ENCODE measurements at places on chromosomes 16 and 17.

GRCh38 chr16:83802554-83803205, 5.1 kb upstream of the HSBP1 start:
- no peak for DNase-seq

DNA sequence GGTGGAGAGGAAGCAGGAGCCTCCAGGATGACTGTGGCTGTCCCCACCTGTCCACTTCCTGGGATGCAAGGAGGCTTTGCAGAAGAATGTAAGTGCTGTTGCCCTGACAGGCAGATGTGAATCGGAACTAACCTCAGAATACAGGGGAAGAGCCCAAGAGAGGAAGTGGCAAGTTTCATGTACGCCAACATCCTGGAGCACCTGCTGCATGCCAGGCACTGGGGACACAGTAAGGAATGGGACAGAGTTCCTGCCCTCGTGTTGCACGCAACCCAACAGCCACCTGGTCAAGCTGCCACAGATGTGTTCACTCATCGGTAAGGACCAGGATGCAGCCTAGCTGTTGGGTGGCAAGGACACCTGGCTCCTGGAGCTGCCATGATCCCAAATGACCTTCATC, 98.6 kb upstream of the RPL38 start:
- no peak for DNase-seq

DNA sequence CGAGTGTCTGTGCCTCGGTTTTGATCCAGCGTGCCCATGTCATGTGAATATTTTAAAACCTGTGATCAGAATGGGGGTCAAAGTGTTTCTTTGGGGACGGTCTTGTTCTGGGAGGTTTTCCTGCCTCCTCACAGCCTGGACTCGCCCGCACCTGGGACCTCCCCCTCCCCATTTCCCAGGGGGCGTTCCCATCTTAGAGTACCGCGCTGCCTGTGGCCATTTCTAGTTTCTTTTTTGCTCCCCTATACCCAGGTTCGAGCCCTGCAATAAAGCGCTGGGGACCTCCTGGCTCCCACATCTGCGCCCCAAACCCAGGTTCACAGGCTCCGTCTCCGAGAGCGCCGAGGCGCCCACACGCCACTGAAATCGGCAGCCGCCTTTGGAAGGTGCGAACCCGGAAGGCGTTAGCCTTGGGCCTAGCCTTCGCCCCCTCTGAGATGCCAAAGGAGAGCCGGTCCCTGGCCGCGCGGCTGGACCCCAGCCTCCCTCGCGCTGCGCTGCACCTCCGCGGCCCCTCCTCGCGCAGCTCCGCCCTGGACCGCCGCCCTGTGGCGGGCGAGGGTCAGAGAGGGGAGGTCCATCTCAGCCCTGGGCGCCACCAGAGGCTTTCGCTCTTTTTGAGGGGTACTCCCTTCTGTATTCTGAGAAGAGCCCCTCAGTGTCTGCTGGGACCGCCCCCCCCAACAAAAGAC, 1.7 kb downstream of the KCNJ12 start:
- DNase-seq = no peak

- peak; percentile 13 for DNase-seq
These were observed 146.6 kb downstream of the TRIM37 start for GRCh38 chr17:58960068-58960467.

DNA sequence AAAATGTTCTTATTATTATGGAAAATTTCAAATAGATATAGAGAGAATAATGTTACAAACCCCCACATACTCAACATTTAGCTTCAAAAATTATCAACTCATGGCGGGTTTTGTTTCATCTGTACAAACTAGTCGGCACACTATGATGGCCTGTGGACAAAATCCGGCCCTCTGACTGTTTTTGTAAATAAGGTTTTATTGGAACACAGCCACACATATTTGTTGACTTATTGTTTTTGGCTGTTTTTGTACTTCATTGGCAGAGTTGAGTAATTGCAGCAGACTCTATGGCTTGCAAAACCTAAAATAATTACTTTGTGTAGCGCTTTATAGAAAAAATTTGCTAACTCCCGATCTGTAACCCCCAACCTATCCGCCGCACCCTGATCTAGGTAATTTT, 41.4 kb upstream of the CLEC18A start:
- no peak for DNase-seq

DNA sequence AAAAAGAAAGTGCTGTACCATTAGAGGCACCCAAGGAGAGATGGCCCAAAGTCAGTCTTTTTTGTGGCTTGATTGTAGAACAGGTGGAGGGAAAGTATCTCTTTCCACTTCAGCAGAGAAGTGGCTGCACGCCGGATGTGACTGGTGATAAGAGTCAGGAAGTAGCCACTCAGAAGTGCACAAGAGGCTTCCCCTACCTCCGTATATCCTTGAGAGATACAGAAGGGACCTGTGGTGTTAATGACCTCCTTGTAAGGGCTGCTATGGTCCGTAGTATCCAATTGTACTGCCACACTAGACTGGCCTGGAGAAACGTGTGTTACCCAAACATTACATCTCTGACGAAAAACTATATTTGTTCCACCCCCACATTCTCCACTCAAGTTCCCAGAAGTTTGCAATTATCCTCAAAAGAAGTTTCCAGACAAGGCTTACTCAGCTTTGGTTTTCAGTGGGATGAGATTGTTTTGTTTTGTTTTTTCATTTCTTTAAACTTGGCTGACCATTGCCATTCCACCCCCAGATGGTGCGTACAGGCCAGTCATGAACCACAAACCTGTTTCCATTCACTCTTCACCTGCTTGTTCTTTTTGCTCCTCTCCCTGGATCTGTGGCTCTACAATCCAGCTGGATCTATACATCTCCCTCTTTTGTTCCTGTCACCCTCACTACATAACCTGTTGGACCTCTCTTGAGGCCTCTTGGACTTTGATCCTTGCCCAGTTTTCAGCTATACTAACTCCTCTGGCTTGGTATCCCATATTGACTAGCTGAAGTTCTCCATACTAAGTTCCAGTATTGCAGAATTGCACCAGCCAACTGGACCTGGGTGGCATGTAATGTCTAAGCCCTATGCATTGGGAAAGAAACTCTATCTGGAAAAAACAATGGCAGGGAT, 20.7 kb upstream of the MED13 start:
- no peak for DNase-seq

DNA sequence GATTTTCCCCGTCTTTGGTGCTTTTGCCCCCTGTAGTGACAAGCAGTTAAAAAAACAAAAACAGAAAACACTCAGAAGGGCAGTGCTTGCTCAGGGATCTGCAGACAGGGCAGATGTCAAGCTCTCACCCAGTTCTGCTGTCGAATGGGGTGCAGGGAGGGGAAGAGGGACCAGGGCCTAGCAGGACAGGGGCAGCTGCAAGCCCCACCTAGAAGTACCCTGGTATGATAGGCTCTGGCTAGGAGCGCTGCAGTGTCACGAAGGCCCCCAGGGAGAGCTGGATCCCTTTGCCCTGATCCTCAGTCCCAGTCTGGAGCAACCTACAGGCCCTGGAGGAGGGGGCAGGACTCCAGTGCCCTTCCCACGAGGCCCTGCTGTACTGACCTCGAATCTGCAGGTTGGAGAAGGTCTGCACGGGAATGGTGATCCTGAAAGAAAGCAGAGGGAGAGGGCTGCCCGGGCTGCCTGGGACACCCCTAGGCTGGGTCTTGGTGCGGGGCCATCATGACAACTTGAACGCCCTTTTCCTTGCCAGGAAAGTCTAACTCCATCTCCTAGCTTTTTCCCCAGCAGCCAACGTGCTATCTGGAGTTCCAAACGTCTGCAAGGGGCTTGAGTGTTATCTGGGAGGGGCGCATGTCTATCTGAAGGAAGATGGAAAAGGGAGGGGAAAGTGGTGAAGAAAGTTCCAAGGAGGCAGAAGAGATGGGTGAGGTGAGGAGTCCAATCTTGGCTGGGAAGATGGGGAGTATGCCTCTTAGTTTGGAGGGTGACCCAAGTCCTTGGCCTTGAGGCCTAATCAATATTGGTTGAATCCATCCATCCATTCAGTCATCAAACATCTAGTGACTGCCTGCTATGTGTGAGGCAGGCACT, 4.8 kb downstream of the GFAP start:
- no peak for DNase-seq

GRCh38 chr16:8251298-8251697, 339.0 kb downstream of the TMEM114 start:
- no peak for DNase-seq

DNA sequence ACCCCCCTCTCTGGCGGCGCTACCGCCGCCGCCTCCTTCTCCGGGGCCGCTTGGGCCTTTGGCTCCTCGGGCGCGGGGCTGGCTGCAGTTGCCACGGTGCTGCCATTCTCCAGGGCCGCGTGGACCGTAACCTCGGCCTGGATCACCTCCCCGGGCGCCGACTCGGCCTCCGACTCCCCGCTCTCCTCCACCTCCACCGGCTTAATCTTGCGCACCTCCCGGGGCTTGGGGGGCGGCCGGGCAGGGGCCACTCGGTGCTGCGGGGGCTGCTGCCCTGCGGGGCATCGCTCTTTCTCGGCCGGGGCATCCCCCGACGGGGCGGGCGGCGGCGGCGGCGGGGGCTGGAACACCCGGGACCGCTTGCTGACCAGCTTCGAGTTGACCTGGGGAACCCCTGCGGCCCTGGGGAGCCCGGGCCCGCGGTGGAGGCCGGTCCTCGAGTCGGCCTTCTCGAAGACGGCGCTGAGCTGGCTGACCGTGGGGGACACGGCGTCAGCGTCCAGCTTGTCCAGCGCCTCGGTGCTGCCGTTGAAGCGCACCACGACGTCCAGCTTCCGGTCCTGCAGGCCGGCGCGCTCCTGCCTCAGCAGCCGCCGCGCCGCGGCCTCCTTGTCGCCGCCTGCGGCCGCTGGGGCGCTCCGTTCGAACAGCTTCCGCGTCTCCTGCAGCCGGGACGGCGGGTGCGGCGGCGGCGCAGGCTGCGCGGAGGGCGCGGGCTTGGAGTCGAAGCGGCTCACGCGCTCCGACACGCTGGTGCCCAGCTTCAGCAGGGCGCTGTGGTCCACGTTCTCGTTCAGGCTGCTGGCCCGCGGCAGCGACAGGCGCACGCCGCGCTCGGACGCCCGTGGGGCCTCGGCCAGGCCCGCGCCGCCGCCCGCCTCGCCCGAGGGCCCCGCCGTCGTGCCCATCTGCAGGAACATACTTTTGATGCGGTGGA, 792 bp downstream of the PPP1R9B start:
- DNase-seq = peak; percentile 79

GRCh38 chr16:87384162-87384874, 742 bp upstream of the FBXO31 start:
- no peak for DNase-seq

DNA sequence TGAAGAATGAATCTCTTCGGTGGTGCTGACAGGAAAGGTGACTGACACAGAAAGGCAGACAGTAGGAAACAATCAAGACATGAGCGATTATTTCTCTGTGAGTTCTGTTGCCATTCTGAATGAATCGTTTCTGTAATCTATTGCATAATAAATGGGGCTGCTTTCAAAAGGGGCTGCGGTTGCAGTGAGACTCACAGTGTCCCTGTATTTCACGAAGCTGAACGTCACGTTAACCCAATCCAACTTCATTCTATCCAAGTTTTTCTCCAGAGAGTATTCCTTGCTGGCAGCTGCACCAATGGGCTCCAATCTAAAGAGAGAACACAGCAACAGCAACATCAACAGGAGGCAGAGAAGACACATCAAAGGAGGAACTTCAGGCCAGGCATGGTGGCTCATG, 75.4 kb downstream of the DNAH3 start:
- DNase-seq = no peak

GRCh38 chr16:52964290-52964689, 88.4 kb downstream of the CHD9NB start:
- no peak for DNase-seq

GRCh38 chr16:73610160-73610559, 562.2 kb upstream of the ZFHX3 start:
- DNase-seq = no peak

DNA sequence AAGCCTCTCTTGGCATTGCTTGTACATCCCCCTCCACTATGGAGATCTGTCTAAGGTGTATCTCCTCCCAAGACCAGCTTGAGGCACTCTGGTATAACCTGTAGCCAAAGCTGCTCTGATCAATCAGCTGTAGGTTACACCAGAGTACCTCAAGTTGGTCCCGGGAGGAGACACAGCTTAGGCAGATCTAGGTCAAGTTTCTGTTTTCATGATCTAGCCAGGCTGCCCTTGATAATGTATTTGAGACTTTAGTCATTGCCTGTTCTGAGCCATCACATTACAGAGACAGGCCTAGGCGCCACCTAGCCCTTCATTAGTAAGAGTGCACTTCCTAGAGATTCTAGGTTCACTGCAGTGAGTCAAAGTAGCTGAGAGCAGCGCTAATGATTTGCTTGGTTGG, 31.4 kb downstream of the ASGR1 start:
- DNase-seq = no peak

- no peak for DNase-seq
These were observed 9.9 kb downstream of the ZFHX3 start for GRCh38 chr16:73037845-73038570.

GRCh38 chr16:50771366-50771765, 29.5 kb downstream of the CYLD start:
- DNase-seq = no peak

GRCh38 chr16:53789137-53789536, 85.2 kb downstream of the FTO start:
- no peak for DNase-seq

DNA sequence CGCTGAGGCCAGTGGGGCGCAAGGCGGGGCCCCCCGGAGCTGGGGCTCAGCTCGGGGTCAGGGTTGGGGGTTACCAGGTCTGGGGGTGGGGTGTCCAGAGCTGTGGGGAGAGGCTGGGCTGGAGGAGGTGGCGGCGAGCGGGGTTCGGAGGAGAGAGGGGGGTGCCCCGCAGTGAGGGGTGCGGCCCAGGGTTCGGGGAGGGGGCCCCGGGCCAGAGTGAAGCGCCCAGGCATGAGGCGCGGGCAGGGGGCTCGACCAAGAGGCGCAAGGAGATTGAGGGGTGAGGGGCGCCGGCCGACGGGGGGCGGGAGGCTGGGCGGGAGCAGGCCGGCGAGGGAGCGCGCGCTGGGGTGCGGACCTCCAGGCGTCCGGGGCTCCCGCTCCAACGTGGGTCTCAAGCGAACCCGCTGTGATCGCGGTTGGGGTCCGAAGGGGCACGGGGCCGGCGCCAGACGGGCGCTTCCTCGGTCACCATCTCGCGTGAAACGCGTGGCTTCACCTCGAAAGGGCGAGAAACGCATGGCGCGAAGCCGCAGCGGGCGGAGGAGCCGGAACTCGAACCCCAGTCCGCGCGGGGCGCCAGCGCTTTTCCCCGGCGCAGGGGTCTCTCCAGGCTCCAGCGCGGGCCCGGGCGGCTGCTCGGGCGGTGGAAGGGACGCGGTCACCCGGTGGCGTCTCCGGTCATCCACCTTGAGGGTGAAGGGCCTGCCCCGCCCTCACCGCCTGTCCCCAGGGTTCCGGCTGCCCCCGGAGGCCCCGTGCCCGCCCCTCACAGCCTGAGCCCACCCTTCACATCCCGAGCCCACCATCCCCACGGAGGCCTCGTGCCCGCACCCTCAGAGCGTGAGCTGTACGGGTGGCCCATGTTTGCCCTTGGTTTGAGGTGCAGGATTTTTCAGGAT, 846 bp downstream of the CPNE7 start:
- no peak for DNase-seq

- DNase-seq = no peak
These were observed 2449.5 kb downstream of the TP53TG3F start for GRCh38 chr16:35908942-35909341.

All from body of pancreas (tissue), 4 donors.